ENCODE measurements at places on chromosomes 6 and 20. TPM values are rescaled to one million over a fixed set of nuclear protein-coding genes. Genes with fewer than 3 reads are reported as not detected.

The FLRT3 gene
- total RNA-seq: 5.3 TPM

The LAMA2 gene
- 17.9 TPM for total RNA-seq

The MUCL3 gene
- not detected for total RNA-seq

The WFDC5 gene
- not detected for total RNA-seq

The PIGT gene
- total RNA-seq: 110 TPM

The OR12D3 gene
- not detected for total RNA-seq

The LHFPL5 gene
- total RNA-seq: 0.10 TPM

The PAK5 gene
- not detected for total RNA-seq

The MYH7B gene
- 0.10 TPM for total RNA-seq

The CCDC167 gene
- 34.1 TPM for total RNA-seq

The TSBP1 gene
- total RNA-seq: not detected

The XKR7 gene
- total RNA-seq: 0.02 TPM

The GSTA3 gene
- not detected for total RNA-seq

The GUCA1A gene
- total RNA-seq: not detected

The FABP7 gene
- total RNA-seq: 1.7 TPM

The HCRTR2 gene
- total RNA-seq: 0.04 TPM
